Activated CD4-positive, alpha-beta T cell treated with anti-CD3 and anti-CD28 coated beads for 36 hours (primary cell): ENCODE measurements at places on chromosomes 1 and 21. TPM values are rescaled to one million over a fixed set of nuclear protein-coding genes. Genes with fewer than 3 reads are reported as not detected.

DNA sequence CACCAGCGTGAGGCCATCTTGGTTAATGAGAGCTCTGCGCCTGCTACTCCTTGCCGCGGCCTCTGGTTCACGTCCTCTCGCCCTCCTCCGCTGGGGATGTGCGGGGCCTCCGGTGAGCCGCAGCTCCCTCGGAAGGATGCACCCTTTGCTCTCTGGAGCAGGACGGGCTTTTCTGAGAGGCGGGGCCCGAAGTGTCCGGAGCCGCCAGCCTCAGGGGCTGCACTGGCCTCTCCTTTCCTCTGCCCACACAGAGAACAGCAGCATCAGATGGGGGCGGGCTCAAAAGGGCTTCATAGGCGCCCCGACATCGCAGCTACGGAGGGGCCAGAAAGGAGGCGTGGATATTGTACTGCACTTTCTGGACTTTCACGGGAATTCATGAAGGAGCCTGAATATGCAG, 284.7 kb downstream of the CAMTA1 start:
- H3K4me3 ChIP-seq, result no peak overlapping the region
- peaks cover 31% of the 10 kb centered on the region for H3K27me3 ChIP-seq
- DNase-seq, result no peak
- no peak overlapping the region for H3K27ac ChIP-seq
- peaks cover 2% of the 10 kb centered on the region for H3K4me1 ChIP-seq

- no peak for DNase-seq
- H3K36me3 ChIP-seq, result no peaks in the 10 kb centered on the region
- no peaks in the 10 kb centered on the region for H3K4me1 ChIP-seq
- no peak overlapping the region for H3K27ac ChIP-seq
- H3K4me3 ChIP-seq, result no peak overlapping the region
These were observed 105.6 kb upstream of the USH2A start for GRCh38 chr1:216528816-216529215.

DNA sequence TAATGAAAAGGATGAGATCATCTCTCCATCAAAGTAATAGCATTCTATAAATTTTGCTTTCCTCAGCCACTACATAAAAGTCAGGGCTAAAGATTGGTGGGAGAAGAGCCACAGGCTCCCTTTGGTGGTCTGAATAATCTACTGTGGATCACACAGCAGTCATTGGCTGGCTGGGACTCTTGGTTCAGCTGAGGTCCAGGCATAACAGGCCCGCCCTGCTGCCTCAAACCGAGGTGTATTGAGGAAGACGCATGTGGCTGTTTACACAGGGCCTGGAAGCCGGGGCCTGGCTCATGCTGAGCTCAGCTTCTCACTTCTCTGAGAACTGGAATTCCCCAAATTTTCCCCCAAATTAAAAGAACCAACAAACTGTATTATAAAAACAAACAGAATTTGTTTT, 139.2 kb downstream of the PTPRC start:
- H3K27ac ChIP-seq, result no peak overlapping the region
- no peak overlapping the region for H3K4me3 ChIP-seq
- no peaks in the 10 kb centered on the region for H3K36me3 ChIP-seq

GRCh38 chr21:38498057-38498833, at the start of gene ERG:
ERG (minus strand) TSS chr21:38498477; CDS start chr21:38498380, 97 bp downstream.
- H3K4me3 ChIP-seq, result no peak within 1 kb of the TSS
- peak; percentile 13 for DNase-seq
- H3K36me3 ChIP-seq, result no peaks in the 10 kb centered on the region
- H3K27ac ChIP-seq, result no peak within 1 kb of the TSS

GRCh38 chr21:37753122-37753599, 163.1 kb downstream of the KCNJ6 start:
- peaks cover 16% of the 10 kb centered on the region for H3K27me3 ChIP-seq
- H3K36me3 ChIP-seq, result no peaks in the 10 kb centered on the region
- H3K4me3 ChIP-seq, result no peak overlapping the region
- H3K4me1 ChIP-seq, result no peaks in the 10 kb centered on the region
- no peak for DNase-seq

DNA sequence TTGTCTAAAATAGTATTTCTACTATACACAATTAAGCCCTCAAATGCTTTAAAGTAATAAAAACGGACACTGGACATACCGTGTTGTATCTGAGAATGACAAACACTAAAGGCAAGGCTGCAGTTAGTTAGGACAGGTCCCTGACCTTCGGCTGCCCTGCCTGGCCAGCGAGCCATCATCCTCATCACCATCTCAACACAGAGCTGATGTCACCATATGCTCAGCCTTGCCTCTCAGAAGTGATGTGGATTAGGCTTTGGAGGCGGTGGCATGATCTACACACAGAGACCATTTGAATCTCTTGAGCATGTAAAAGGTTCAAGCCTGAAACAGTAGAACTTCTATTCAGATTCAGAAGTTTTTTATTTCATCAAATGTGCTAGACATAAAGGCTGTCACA, 244.7 kb downstream of the SDCCAG8 start:
- H3K4me1 ChIP-seq, result no peaks in the 10 kb centered on the region
- H3K36me3 ChIP-seq, result peaks cover 25% of the 10 kb centered on the region
- H3K27ac ChIP-seq, result no peak overlapping the region
- DNase-seq, result no peak
- no peak overlapping the region for H3K4me3 ChIP-seq
- no peaks in the 10 kb centered on the region for H3K27me3 ChIP-seq

- H3K27me3 ChIP-seq, result no peaks in the 10 kb centered on the region
- peaks cover 33% of the 10 kb centered on the region for H3K36me3 ChIP-seq
- no peak overlapping the region for H3K27ac ChIP-seq
- DNase-seq, result no peak
- no peak overlapping the region for H3K4me3 ChIP-seq
- no peaks in the 10 kb centered on the region for H3K4me1 ChIP-seq
These were observed 35.7 kb upstream of the ZZZ3 start for GRCh38 chr1:77718181-77718580.

DNA sequence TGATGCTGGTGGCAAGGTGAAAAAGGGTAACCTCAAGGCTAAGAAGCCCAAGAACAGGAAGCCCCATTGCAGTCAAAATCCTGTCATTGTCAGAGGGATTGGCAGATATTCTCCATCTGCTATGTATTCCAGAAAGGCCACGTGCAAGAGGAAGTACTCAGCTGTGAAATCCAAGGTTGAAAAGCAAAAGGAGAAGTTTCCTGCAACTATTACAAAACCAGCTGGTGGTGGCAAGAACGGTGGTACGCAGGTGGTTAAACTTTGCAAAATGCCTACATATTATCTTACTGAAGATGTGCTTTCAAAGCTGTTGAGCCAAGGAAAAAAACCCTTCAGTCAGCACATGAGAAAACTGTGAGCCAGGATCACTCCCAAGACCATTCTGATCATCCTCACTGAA, 13.7 kb upstream of the VPS45 start:
- H3K27ac ChIP-seq, result no peak overlapping the region
- DNase-seq, result no peak
- H3K4me1 ChIP-seq, result peaks cover 2% of the 10 kb centered on the region
- no peak overlapping the region for H3K4me3 ChIP-seq

DNA sequence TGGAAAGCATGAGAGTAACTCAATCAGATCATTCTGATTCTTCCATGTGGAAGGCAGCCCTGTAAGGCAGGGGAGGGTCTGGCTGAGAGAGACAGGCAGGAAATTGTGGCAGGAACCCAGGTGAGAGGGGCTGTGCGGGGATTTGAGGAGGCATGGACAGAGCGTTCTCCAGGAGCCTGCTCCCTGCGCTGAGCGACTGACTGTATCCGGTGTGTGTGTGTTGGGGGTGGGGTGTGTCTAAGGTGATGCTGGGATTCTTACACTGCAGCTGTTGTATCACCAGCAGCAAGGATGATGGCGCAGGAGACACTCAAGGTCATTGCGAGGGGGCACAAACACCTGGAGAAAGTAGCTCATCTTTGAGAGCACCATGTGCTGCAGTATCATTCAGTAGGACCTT, 128.5 kb downstream of the RHOU start:
- no peak for DNase-seq
- peaks cover 33% of the 10 kb centered on the region for H3K4me1 ChIP-seq
- H3K4me3 ChIP-seq, result no peak overlapping the region

DNA sequence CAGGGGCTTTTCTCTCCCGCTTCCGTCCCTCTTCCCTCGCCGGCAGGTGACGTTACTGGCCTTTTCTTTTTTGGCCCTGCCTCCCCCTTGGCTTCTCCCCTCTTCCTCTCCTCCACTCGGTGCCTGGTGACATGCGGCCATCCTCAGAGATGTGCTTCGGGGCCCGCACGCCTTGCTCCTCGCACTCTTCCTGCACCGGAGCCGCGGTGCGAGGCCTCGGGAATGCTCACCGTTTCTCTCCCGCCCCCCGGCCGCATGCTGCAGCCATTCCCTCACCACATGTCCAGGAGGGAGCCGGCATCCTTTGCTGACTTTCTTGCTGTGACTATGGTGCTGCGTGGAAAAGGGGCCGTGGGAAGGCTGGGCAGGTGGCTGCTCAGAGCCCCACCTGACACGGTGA, 39.3 kb downstream of the PDE9A start:
- H3K36me3 ChIP-seq, result peaks cover 5% of the 10 kb centered on the region
- H3K27me3 ChIP-seq, result no peaks in the 10 kb centered on the region
- H3K4me3 ChIP-seq, result no peak overlapping the region

The MFSD2A gene
- total RNA-seq, result 8.8 TPM

The HES5 gene
- 0.14 TPM for total RNA-seq
